ENCODE measurements at places on chromosomes 4 and X.

DNA sequence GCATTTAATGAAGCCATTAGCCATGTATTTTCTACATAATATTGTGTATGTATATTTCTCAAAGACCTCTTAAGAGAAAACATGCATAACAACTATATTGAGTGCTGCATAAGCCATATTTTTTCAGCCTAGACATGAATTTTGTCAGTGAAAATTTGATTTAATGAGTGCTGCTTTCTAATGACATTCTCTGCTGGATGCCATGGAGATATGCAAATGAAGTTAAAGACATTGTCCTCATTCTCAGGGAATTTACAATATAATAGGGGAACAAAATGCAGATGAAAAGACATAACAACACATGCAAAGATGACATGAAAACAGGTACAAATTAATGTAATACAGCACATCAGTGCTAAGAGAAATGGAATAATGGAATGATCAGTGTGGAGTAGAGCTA, 118.7 kb downstream of the ATOH1 start:
- DNase-seq: no peak

GRCh38 chrX:85851418-85851817, 195.9 kb downstream of the CHM start:
- peak; percentile 2 for DNase-seq

DNA sequence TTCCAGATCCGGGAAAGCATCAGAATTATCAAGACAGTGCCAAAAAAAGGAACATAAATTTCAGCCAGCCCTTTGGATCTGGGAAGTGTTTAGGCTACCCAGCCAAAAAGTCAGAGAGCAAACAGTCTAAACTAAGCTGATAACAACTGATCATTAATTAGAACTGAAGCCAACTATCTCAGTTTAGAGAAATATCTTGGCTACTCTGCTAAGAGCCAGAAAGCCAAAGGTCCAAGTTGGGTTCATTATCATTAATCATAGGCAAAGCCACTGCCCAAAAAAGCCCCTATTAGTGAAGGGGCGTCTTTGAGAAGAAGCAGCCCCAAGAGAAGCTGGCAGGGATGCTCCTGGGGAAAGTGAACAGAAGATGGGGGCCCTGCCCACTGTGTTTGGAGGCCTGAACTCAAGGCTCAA, 37.0 kb upstream of the SHISA3 start:
- no peak for DNase-seq

- DNase-seq: no peak
Measured at GRCh38 chr4:67909905-67910584, 26.2 kb upstream of the TMPRSS11D start.

DNA sequence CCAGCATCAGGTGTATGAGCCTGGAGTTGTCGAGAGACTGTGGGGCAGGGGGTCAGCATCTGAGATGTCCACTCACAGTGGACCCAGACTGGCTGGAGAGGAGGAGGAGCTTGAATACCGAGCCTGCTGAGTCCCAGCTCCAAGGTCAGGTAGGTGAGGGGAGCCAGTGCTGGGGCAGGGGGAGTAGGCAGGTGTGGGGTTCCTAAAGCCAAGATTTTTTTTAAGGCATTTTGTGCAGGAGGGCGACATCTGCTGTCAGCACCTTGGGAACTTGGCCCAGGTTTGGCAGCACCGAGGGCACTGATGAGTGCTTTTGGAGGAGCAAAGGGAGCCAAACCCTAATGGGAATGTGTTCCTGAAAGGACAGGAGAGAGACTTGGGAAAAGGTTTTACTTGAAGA, 64.2 kb upstream of the MSANTD1 start:
- no peak for DNase-seq

GRCh38 chr4:2944586-2945526, 18.4 kb downstream of the NOP14 start:
- DNase-seq: no peak

DNA sequence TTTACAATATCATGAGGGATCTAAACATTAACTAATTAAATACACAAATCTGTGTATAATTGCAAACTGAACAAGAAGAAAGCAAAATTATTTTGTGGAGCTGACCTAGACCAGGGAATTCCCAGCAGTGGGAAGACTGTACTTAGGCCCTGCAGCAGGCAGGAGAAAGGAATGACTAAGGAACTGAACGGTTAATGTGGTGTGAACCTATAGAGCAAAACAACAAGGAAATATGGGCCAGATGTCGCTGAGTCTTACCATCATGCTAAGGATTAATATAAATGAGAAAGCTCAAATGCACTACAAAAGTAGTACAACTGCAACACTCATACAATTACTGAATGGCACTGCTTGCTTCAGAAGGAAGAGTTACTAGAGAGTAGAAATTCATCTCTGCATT, 120.3 kb upstream of the ATXN3L start:
- DNase-seq: no peak

- peak; percentile 60 for DNase-seq
Measured at GRCh38 chr4:138616775-138617174, 374.6 kb upstream of the SLC7A11 start.

DNA sequence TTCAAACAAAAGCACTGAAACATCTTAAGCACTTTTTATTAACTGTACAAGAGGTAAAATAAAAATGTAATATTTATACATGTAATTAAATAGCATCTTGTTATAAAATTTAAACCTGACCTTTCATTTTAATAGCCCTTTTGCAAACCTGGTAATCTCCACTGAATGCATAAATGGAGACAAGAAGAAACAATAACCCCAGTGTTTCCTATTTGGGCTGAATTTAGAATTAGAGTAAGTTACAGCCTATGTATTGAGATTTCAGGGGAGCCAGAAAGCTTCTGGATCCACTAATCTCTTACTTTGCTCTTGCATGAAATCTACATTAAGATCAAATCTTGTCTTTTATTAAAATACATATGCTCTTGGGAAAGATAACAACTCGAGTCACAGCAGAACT, 261.8 kb downstream of the ADGRL3 start:
- DNase-seq: no peak

DNA sequence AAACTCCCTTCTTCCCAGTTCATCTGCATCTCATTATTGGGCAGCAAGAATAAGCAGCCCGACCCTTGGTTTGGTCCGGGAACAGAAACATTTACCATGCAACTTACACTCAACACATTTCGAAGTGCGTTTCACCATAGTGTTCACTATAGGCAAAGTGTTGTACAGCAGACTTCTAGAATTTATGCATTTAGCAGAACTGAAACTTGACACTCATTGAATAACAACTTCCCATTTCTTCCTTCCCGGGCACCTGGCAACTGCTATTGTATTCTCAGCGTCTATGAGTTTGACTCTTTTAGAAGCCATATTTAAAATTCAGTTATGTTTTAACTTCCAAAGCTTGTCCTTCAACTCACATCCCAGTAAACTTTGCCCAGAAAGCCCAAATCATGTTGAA, 840.6 kb downstream of the NLGN4X start:
- no peak for DNase-seq

GRCh38 chrX:68868316-68868715, 39.5 kb downstream of the EFNB1 start:
- no peak for DNase-seq

GRCh38 chr4:29588617-29589016, 1131.6 kb upstream of the PCDH7 start:
- DNase-seq: no peak

- DNase-seq: no peak
Measured at GRCh38 chrX:22159071-22159470, 113.6 kb upstream of the CBLL2 start.

GRCh38 chr4:125123570-125124109, 191.1 kb upstream of the FAT4 start:
- DNase-seq: no peak

DNA sequence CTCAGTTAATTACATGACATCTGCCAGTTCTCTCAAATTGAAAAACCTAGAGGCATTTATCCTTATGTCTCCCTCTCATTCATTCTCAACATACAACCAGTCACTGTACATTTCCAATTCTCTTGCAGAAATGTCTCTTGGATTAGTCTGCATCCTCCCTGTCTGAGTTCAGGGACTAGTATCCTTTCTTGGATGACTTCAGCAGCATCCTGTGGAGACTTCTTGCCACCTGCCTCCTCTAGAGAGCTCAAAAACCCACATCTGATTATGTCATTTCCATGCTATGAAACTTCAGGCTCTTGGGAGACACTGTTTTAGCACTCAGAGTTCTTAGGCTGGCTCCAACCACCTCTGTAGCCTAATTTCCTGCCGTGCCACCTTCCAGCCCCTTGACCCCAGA, 515.1 kb upstream of the DIPK2B start:
- DNase-seq: no peak

DNA sequence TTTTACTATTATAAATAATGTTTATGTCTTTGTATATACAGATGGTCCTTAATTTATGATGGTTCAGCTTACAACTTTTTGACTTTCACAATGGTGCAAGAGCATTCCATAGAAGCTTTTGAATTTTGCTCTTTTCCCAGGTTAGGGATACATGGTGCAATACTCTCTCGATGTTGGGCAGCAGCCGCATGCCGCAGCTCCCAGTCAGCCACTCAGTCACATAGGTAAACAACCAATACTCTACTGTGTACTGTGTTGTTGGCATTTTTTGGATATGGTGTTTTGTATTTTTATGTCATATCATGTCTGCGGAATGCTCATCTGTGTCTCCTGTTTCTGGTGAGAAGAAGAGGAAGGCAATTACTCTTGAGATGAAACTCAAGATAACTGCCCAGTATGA, 258.0 kb upstream of the ETNPPL start:
- DNase-seq: peak; percentile 80

GRCh38 chrX:7088968-7089615, 58.4 kb upstream of the STS start:
- DNase-seq: peak; percentile 1

- DNase-seq: no peak
Measured at GRCh38 chr4:82930848-82931755, 30.6 kb downstream of the THAP9 start.

GRCh38 chr4:92599044-92599443, 295.3 kb downstream of the GRID2 start:
- no peak for DNase-seq

- no peak for DNase-seq
Measured at GRCh38 chr4:107197121-107197520, 161.0 kb upstream of the DKK2 start.

- no peak for DNase-seq
Measured at GRCh38 chrX:45771560-45772340, 571.1 kb upstream of the DIPK2B start.

DNA sequence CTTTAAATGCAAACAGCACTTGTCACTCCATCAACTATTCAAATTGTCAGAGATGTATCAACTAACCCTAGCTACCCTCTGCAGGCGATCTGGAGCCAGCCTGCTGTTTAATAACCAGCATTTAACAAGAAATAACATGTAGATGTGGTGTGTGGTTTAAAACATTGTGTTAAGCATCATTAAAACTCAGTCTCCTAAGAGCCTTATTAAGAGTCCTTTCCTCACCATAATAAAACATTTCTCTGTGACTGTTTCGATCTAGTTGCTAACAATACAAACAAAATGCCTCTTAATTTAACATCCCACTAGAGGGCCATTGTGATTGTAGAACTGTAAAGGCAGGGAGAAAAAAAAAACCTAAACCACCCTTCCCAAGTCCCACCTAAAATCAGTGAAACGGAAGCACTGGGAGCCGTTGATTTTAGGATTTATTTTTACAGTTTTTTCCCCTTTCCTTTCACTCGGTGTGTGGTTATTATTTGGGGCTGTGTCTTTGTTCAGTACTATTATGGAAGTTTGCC, 708.6 kb downstream of the C4orf33 start:
- DNase-seq: no peak

GRCh38 chrX:39115166-39115565, 313.9 kb downstream of the MID1IP1 start:
- DNase-seq: no peak

GRCh38 chr4:173171098-173171497, 2.5 kb downstream of the GALNT7 start:
- DNase-seq: peak; percentile 40

GRCh38 chrX:100731441-100732281, at the start of gene SYTL4:
Gene SYTL4, minus strand, starts transcription at chrX:100732121. Its CDS starts 30,084 bp downstream, at chrX:100702037.
- DNase-seq: no peak

DNA sequence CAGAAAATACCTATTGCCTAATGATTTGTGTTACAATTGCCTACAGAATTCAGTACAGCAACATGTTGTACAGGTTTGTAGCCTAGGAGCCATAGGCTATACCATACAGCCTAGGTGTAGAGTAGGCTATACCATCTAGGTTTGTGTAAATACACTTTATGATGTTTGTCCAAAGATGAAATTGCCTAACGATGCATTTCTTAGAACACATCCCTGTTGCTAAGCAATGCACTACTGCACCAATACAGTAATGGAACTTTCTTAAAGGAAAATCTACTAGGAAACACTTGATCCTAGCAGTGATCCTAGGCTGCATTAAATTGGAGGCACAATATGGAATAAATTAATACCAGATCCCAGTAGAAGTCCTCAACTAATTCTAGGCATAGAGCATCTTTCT, 18.3 kb downstream of the NOA1 start:
- no peak for DNase-seq

GRCh38 chr4:73066928-73067327, 2.6 kb downstream of the COX18 start:
- DNase-seq: no peak

- no peak for DNase-seq
Measured at GRCh38 chr4:24473309-24473721, 111.0 kb downstream of the DHX15 start.

DNA sequence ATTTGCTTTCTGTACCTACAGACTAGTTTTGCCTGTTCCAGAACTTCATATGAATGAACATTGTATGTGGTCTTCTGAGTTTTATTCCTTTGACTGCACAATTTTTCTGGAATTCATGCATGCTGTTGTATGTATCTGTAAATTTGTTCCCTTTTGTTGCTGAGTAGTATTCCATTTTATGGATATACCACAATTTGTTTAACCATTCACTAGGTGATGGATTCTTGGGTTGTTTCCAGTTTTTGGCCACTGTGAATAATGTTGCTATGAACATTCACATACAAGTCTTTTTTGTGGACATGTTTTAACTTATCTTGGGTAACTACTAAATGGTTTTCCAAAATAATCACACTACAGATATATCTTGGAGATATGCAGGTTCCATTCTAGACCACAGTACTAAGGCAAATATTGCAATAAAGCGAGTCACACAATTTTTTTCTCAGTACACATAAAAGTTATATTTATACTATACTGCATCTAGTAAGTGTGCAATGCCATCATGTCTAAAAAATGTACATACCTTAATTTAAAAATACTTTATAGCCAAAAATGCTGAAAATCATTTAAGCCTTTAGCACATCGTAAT, 58.7 kb downstream of the TSPAN5 start:
- no peak for DNase-seq

- DNase-seq: no peak
Measured at GRCh38 chr4:38749336-38749735, 33.5 kb downstream of the TLR10 start.

DNA sequence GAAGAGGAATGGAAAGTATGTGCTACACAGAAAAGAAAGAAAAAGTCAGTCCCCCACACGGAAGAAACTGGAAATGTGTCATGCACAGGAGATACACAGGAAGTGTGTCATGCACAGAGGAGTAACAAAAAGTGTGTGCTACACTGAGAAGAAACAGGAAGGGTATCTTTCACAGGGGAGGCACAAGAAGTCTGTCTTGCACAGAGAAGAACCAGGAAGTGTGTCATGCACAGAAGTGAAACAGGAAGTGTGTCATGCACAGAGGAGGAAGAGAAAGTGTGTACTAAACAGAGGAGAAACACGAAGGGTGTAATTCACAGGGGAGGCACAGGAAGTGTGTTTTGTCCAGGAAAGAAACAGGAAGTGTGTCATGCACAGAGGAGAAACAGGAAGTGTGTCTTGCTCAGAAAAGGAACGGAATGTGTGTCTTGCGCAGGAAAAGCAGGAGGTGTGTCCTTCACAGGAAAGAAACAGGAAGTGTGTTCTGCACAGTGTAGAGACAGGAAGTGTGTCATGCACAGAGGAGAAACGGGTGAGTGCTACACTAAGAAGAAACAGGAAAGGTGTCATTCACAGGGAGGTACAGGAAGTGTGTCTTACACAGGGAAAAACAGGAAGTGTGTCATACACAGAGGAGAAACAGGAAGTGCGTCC, 527.2 kb upstream of the PRKX start:
- no peak for DNase-seq

Data from trophoblast cell (in vitro differentiated cells and primary cell).